ENCODE measurements at places on chromosomes 5 and 9.

DNA sequence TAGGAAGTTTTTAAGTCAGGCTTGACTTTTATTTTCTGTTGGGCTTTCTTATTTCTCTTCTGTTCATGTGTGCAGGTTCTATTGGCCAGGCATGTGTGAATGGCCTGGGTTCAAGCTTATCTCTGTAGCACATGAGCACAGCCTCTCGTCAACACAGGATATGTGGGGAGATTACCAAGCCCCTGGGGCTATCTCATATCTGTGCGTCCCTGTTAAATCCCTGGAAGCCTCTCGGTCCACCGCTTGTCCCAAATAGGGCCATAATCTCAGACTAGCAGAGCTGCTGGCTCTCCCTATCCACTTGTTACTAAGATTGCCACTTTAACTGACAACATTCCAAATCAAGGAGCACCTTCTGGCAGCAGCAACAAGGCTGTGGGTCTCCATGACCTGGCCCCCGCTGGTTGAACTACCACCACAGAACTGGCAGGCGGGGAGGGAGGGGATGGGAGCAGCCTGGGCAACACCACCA, 28.4 kb upstream of the EBF1 start:
- no peak for DNase-seq

DNA sequence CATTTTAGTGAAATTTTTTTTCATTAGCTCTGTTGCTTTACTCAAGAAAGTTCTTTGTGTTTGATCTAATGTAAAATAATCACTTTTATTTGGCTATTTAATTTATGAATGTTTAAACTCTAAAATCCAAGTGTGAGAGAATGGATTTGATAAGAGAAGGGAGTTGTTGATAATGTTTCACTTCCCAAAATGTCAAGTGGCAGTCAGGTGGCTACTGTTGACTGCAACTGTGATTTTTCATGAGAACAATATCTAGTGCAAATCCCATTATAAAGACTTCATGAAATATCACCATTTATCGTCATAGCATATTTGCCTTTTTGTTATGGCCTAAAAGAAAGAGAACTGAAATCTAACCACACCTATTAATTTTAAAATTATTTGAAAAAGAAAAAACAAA, 118.3 kb upstream of the SNX2 start:
- no peak for DNase-seq

DNA sequence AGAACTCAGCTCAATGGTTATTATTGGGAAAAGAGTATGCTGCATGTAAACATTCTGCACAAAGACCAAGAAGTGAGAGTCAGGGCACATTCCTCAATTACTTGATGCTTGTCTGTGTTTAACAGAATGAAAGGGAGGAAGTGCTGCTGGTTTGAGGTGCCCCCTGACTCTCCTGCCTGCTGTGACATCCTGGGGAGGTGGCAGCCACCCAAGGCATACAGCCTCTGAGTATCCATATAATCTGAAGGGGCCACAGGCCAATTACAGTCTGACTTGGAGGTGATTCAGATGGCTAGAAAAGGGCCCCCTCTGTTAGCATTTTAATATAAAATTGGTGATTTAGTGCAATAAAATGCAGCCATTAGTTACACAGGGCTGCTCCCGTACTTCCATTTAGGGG, 313.8 kb downstream of the ASTN2 start:
- no peak for DNase-seq

- DNase-seq: no peak
Measured at GRCh38 chr5:104052558-104053352, 490.2 kb upstream of the NUDT12 start.

GRCh38 chr5:54309276-54309675, 1.1 kb downstream of the ARL15 start:
- DNase-seq: peak; percentile 37

GRCh38 chr5:132363431-132364112, 5.9 kb upstream of the SLC22A5 start:
- DNase-seq: peak; percentile 55

DNA sequence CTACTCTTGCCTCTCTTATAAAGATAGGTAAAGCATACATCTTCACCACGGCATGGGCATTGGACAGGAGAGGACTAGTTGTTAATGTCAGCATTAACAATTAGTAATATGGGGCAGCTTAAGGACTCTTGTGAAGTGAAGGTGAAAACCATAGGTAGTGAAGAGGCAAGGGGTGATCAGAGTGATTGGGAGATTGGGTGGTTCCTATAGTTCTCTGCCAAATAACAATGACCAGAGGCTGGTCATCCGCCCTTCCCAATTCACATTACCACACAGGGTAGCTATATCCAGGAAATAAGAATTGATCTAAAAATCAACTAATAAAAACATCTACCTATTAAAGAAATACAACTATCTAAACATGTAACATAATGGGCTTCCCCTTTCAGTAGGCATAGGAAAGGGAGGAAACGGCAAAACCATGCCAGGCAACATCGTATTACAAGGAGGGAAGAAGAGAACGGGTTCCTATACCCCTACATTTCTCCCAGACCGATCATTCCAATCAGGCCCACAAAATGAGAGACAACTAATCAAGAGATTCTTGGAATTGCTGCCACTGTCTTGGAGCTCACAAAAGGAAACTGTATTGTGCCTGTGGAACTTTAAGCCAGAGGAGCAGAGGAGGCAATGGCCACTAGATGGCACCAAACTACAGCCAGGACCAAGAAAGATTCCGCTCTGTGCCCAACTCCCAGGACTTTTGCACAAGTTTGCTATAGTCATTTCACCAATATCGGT, 121.6 kb downstream of the FBXL17 start:
- DNase-seq: peak; percentile 92

- DNase-seq: peak; percentile 39
Measured at GRCh38 chr5:36177715-36178523, 26.0 kb downstream of the SKP2 start.

DNA sequence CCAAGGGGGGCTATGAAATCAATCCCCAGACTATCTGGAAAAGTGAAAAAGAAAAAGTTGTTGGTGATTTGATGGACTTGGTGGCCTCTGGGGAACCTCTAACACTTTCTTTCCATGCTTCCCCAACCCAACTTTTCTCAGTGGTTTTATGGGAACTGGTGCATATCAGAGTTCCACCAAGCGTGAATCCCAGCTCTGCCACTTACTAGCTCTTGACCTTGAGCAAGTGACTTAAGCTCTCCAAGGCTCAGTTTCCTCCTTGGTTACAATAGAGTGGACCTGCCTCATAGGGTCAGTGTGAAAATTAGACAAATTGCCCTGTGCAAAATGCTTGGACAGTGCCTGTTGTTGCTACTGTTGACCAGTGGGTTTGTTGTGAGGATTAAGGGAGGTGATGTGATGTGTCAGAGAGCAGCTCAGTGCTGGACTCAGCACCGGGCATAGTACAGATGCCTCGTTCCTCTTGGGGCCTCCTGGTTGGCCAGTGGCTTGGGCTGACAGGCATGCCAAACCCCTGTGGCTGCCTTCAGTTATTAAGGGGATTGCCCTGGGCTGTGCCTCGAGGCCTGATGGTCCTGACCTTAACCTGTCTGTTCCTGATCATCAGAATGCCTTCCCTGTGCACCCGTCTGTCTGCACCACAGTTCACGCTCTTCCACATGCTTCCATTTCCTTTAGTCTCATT, 49.3 kb downstream of the COL15A1 start:
- DNase-seq: no peak

- DNase-seq: peak; percentile 45
Measured at GRCh38 chr9:80651044-80651443, 1038.3 kb downstream of the TLE1 start.

DNA sequence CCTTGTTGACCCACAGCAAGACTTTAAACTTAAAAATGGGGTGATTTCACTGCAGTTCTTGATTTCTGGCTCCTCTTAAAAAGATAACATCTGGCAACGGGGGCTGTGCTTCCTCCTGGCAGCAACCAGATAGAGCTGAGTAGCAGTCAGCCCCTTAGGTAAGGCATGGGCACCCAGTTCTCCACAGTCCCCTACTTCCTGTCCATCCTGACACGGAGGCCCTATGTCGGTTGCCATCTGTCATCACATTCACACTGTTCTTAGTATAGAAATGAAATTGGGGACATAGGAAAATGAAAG, 11.7 kb downstream of the CD74 start:
- no peak for DNase-seq

GRCh38 chr9:130905125-130905901, 8.7 kb upstream of the QRFP start:
- no peak for DNase-seq

DNA sequence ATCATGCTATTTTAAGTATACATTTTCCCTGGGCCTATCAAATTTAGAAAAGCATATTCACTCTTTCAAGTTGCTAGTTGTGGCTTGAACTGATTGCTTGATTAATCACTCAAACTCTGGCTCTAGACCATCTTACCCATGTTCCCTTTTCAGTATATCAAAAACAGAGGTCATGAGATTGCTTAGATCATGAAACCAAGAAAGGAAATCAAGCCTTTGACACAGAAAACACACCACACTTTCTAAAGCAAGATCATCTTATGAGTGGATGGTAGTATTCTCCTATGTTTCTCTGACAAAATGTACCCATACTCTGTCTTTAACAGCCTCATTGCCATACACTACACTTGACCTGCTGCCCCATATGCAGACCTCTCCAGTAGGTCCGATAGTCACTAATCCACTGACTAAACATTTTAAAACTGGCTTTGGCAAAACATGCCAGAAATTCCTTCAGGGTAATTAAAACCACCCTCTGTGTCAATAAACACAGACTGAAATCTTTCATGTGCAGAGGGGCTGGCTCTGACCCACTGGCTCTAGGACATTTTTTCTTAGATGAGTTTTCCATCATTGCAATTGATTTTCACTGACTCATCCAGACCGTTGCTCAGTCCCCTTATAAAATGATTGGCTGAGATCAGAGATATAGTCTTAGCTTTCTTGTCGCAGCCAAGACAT, 18.2 kb downstream of the PPP2R2B start:
- DNase-seq: no peak

GRCh38 chr5:135671052-135671705, 92.4 kb upstream of the CXCL14 start:
- DNase-seq: no peak

GRCh38 chr5:138655530-138656190, 80.5 kb upstream of the HSPA9 start:
- peak; percentile 94 for DNase-seq

GRCh38 chr5:9653811-9654210, 23.7 kb upstream of the TAS2R1 start:
- DNase-seq: peak; percentile 36

GRCh38 chr5:31471040-31471439, 60.9 kb downstream of the DROSHA start:
- no peak for DNase-seq

DNA sequence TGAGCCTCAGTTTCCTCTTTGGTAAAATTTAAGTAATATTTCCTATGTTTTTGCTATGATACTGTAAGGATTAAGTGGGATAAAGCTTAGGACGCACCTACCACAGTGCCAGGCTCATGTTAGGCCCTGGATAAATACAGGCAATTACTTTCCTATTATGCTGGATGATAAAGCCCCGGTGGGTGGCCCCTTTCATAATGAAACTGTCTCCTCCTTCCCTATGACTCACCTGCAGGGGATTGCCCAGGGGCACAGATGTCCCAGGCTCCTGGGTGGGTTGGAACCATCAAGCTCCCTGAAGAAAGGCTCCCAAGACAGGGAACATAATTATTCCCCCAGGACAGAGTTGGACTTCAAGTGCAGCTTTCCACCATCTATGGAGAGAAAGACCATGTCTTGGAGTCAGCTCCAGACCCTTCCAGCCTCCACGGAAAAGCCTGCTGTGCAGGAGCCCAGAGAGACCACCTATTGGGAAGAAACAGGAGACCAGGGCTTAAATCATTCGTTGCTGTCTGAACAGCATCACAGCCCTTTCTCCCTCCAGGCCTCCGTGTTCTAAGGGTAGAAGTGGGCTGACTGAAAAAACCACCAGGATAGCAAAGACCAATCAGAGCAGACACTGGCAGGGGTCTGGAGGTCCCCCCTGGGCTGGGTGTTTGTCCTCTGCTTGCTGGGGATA, 43.2 kb upstream of the FOXE1 start:
- no peak for DNase-seq

DNA sequence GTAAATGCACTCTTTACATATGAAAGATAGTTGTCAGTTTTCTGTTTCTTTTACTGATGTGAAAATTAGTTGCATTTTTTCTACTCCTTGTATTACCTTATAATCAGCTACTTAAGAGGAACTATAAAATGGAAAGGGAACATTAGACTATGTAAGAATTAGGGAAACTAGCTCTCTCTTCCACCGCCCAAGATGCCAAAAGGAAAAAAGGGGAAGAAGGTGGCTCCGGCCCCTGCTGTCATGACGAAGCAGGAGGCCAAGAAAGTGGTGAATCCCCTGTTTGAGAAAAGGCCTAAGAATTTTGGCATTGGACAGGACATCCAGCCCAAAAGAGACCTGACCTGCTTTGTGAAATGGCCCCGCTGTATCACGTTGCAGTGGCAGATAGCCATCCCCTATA, 15.2 kb upstream of the HOMER1 start:
- DNase-seq: no peak

- no peak for DNase-seq
Measured at GRCh38 chr9:12933957-12934356, 159.1 kb downstream of the LURAP1L start.

DNA sequence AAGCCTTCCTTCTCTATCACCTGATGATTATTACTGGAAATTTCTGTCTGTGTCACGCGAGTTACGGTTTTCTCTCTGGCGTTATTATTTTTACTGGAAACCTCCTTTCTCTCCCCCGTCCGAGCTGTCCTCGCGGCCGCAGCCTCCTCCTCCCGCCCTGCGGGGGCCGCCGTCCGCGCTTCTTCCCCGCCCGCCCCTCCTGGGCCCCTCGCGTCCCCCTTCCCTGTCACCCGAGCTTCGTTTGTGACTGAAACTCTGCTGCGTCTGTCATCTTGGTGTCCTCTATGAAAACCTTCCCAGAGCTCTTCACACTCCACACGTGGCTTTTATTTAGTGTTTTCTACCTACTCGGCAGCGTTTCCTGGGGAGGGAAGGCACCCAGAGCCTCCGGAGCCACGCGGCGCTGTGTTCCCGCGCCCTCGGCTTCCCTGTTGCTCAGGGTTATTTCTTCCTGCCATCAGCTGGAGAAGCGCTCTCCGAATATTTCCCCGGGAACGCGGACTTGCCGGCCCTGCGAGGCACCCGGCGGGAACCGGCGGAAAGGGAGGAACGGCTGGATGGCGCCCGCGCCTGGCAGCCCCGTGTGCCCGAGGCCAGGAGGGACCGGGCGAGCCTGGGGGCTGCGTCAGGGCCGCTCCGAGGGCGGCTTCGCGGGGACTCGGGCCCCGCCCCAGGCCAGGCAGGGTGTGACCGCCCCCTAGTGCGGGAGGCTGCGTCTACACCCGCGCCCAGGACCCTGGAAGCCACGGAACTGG, 33.9 kb downstream of the TRIP13 start:
- no peak for DNase-seq
